ENCODE measurements at places on chromosomes 5 and 9.
A peak's percentile ranks its signal among the peaks of the same experiment; 100 is the strongest.

DNA sequence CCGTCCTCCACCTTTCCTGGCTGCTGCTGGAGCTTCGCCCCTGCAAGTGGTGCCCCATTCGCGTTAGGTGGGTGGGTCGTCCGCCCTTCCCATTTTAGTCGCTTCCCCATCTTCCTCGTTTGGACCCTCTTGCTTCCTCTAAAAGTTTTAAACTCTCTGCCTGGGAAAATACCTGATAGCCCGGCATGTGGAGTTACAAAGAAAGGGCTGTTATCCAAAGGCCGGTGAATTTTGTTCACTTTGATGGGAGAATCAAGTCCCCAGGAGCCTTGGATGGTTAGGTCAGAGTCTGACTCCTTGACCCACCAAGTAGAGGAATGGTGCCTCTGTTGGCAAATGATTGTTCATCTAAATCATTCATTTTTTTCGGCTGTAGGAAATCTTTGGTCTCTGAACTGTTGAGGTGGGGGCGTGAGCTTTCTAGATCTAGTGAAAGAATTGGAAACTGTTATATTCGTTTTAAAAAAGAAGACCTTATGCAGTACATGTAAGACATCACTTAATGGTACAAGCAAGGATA is 29.5 kb upstream of the APC start:
- DNase-seq = peak; percentile 7

DNA sequence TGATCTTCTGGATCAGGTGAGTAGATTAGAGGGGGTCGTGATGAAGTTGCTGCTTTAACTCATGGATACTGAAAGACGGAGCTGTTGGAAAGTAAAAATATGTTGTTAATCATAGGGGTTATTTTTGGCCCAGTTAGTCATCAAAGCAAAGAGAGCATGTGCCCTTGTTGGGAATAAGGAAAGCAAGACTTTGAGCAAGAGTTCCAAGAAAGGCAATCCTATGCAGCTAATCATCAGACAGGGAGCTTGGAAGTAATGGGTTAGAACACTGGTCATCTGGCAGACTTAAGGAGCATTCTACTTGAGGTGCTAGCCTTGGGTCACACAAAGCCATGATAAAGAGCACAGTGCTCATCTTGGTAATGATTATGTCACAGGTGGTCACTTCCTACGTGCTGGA is 18.3 kb downstream of the ASPN start:
- DNase-seq = peak; percentile 94

DNA sequence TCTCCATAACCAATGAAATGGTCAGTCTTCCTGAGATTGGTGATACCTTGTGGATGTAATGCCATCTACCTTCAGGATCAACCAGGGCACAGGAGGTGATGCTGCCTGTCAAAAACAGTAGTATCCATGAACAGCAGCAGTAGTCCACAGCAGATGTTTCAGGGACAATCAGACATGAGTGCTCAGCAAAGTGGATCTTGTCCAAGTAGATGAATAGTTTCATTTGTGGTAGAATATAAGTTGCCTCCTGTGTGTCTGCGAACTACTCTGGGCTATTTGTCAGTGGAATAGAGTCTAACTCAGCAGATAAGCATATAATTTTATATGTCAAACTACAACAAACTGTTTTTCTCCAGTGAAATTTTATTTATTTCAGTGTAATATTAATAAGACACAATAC is 1860.1 kb upstream of the ACO1 start:
- DNase-seq = no peak

- DNase-seq = no peak
Measured at GRCh38 chr9:87586731-87587355, 89.2 kb downstream of the DAPK1 start.

DNA sequence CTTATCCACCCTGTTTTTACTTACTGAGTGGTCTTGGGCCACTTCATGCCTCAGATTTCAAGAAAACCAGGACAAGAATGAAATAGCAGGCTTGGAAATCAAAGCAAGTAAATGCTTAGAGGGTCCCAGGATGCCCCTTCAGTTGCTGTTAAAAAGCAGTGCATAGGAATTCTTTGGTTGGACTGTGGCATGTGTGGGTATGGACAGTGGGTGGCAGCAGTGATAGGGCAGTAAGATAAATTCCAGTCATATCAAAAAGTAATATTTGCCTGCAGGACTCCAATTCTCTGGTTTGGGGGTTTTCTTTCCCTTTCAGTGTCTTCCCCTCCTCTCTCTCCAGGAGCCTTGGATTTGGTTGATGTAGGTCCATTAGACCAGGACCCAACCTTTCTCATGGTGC is 306.7 kb upstream of the CLINT1 start:
- no peak for DNase-seq

DNA sequence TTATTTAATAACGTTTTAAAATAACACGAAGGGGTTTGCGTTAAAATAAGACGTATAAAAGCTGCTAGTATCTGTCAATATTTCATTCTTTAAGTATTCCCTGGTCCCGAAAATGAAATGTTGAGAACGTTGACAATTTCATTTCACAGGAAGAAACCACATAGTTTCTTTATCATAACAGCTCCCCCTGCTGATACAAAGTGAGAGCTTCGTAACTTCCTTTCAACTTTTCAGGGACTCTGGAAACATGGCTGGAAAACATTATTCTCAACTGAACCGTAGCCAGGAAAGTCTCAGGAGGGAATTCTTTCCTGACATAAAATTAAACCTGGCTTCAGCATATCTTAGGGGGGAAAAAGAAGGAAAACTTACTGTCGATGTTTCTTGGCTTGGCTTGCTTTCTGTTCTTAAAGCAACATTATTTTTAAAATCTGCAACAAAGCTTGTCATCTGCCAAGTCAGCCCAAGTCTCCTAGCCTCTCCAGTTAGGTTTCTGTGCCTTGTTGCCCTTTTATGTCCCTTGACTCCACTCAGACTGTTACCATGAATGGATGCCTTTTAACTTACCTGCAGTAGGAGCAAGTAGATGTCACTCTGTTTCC is 122.9 kb upstream of the DAB2 start:
- peak; percentile 82 for DNase-seq

DNA sequence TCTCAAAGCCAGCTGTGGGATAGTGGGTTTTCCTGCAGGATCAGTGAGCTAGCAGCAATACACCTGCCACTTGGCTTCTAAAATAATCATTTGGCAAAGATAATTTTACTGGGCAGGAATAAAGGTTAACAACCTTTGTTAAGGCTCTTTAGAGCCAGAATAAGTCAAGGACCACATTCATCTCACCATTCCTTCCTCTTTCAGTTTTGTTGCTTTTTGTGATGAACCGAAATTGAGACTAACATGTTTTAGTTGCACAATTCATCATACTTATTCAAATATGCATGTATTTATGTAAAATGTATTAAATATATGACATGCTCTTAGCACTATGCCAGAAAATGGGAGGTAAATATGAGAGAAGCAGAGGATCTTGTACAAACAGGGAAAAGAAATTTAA is 824.4 kb upstream of the TYRP1 start:
- no peak for DNase-seq

DNA sequence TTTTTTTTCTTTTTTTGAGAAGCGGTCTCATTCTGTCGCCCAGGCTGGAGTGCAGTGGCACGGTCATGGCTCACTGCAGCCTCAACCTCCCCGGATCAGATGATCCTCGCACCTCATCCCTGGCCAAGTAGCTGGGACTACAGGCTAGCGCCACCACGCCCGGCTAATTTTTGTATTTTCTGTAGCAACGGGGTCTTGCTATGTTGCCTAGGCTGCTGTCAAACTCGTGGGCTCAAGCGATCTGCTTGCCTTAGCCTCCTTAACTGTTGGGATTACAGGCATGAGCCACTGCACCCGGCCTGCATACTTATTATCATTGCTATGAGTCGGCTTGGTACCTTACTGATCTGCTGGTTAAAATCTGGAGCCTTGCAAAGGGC is 790 bp upstream of the IARS1 start:
- DNase-seq = peak; percentile 33

- DNase-seq = peak; percentile 65
Measured at GRCh38 chr9:130765137-130766020, 69.7 kb upstream of the ABL1 start.

GRCh38 chr9:94882966-94883641 is 156.6 kb downstream of the AOPEP start:
- DNase-seq = no peak

DNA sequence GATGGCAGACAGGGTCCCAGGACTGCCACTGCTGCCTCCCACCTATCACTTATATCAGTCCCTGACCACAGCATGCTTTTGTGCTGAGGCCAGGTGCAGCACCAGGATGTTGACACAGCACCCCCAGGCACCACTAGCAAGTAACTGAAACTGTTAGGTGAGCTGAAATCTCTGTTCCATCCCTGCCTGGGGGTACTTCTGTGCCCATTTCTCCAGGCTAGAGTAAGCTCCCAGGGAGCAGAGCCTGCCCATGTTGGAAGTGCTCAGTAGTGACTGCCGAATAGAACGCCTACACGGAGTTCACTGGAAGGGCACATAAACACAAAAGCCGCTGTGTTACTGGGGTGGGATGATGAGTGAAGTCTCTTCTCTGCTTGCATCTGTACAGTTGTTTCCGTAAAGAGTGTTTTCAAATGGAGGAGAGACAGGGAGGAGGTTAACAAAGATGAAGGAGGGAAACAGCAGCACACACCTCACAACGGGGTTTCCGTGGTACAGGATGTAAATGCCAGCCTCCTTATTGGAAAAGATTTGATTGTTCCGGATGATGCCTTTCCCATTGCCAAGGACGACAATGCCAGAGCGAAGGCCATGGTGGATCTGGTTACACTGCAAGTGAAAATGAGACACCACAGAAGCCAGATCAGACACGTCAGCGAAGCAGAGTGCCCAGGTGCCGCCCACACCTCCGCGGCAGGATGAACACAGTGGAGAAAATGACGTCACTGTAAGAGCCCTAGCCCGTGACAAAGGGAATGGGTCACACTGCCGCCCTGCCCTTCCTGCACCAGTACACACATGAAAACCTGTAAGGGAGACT is 43.1 kb downstream of the POLR1E start:
- DNase-seq = no peak

GRCh38 chr5:131976414-131977211 is 31.1 kb upstream of the MEIKIN start:
- no peak for DNase-seq

DNA sequence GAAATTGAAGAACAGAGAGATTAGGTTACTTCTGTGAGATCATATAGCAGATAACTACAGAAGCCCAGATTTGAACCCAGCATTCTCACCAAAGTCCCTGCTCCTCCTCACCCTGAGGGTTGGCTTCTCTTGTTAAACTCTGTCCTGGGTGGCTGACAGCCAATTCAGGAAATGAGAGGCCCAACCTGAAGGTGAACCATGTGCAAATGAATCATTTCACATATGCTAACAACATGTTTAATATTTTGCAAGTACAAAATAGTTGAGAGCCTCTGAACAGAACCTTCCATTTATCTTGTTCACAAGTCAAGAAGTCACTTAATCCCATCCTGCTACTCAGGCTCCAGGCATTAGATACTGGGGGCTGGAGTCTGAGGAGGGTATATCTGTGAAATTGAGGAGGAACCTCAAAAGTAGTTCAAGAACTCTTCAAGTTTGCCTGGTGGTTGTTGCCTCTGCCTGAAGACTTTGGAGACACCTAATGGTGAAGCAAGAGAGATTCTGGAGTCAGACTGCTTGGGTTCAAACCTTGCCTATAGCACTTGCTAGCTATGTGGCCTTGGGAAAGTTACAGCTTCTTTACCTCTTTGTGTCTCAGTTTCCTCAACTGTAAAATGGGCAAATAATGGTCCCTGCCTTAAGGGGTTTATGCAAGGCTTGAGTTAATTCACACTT is 564.0 kb downstream of the PSAT1 start:
- DNase-seq = peak; percentile 88

DNA sequence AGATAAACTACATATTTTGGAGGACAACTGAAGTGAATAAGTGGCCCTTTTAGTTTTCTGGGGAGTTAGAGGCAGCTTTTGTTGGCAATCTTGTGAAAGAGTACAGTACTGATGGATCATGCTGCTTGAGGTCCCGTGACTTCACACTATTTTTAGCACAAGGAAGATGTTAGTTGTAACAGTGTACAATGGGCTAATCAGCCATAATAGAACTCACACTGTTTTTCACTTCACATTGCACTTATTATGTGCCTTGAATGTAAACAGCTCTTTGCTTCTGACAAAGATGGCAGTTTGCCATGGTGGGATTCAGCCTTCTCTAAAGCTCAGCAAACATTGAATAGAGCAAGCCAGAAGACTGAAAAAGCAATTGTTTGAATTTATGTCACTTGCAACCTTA is 176.7 kb upstream of the ZNF608 start:
- DNase-seq = peak; percentile 18

- no peak for DNase-seq
Measured at GRCh38 chr9:93649610-93650261, 73.4 kb downstream of the PHF2 start.

DNA sequence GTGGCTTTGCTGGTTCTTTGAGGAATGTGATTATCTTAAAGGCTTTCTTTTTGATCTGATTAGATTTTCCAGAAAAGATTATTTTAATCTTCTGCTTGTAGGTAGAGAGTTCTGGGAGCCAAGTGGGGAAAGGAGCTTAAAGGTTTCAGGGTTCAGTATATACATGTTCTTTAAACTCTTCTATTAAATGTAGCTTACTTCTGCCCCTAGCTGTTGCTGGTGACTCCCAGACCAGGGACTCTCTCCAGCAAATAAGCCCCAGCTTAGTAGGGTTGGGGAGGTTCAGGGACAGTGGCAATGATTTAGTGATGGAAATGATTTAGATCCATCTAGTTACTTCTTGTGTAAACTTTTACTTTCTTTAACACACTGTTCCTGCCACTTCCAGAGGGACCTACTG is 72.2 kb downstream of the SLC12A2 start:
- no peak for DNase-seq

DNA sequence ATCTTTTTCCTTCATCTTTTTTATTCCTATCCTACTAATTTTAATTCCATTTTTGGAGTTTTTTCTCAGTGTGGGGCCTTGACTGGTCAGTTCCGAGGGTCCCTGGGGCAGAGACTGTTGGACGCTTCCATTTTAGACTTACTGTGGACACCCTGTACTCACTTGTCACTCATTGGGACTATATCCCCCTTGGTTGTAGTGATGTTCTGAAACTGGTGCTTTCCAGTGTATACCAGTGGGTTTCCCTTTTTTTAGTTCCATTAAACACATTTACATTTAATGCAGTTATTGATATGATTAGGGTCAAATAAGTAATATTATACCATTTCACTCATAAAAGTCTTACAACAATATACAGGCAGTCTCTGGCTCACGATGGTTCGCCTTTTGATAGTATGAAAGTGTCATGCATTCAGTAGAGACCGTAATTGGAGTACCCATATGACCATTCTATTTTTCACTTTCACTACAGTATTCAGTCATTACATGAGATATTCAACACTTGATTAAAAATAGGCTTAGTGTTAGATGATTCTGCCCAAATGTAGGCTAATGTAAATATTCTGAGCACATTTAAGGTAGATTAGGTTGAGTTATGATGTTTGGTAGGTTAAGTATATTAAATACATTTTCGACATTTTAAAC is 46.0 kb downstream of the CNOT6 start:
- no peak for DNase-seq

DNA sequence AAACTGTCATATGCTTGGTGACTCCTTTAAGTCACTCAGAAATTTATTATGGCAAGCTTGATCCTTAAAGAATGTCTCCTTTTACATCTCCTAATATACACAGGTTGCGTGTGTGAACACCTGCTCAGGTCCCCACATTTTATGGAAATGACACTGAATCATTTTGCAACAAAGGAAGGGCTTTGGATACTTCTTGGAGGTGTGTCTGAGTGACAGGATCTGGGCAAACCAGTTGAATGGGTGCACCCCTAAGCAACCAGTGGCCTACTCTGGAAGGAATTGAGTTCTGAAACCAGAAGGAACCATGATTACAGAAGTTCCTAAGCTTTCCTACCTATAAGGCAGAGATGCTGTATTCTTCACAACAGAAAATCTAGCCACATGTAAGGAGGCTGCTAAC is 483.9 kb upstream of the KLF4 start:
- DNase-seq = no peak
